ENCODE measurements at places on chromosomes 16 and 17.

DNA sequence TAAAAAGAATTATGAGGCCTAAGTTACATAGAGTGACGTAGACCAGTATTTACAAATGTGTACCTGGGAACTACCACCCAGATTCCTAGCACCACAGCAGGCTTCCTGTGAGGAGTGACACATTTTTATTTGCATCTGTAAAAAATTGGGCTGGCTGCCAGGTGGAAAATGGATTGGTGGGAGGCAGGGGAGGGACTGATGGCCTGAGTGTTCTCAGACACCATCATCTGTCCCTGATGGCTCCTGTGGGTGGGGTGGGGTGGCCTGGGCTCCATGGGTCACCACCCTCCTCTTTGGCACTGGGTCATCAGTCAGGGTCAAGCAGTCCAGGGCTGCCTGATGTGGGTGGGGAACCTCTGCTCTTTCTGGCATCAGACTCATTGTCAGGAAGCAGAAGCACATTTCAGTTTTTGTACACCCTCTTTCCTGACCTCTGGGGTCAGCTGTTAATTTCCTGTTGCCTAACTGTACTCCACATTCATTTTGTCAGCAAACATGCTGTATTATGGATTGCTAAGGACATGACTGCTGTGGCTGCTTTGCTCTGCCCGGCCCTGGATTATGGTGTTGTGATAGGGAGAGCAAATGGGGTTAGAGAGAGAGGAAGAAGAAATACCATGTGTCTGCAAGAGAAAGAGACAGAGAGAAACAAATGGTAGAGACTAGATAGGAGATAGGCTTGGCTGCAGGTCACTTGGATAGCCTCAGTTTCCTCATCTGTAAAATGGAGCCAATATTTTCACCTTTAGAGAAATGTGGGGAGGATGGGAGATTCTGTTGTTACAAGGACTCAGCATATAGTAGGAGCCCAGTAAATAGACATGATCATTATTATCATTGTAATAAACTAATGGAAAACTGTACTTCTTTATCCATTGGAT is 11.6 kb upstream of the MFAP4 start:
- no peak for DNase-seq

DNA sequence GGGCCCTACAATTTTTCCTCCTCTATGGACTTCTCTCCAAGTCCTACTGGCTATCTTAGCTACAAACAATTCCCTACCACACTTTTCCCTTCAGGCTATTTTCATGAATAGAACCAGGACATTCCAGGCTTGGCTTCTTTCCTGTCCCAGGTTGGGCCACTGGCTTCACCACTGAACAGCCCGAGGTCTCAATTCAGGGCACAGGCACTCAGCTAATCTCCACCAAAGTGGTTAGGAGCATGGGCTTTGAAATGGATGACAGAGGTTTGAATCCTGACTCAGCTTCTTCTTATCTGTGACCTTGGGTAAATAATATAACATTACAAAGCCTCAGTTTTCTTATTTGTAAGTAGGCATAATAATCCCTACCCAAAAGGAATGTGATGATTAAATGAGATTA is 50.9 kb upstream of the ZNF629 start:
- DNase-seq: no peak

DNA sequence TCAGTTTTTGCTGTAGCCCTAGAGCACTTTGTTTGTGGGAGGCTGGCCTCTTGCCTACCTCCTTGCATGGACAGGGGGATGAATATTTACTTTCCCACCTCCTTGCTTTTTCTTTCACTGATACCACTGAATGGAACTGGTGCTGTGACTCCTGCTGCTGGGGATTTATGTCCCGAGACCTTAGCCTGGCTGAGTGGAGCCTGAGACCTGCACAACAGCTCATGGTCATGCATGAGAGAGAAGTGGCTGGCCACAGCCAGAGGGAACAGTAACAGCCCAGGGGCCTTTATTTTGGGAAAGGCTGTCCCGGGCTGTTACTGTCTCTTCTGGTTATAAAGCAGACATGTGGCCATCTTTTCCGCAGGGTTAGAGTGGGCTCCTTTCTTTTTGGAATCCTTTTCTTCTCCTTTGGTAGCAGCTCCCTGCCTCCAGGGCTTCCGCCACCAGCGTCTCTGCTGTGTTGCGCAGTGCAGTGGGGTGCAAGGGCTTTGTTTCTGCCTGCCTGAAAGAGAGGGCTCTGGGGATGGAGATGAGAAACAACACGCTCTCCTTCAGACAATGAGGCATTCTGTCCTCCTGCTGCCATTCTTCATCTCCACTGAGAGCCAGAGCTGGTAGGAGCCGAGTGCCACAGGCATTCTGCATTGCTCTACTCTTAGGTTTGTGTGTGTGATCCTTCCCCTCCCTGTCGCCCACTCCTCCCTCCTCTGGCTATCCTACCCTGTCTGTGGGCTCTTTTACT is 14.5 kb downstream of the SNX11 start:
- DNase-seq: no peak

- DNase-seq: no peak
These were observed 6.5 kb downstream of the DPEP2 start for GRCh38 chr16:67992661-67993206.

DNA sequence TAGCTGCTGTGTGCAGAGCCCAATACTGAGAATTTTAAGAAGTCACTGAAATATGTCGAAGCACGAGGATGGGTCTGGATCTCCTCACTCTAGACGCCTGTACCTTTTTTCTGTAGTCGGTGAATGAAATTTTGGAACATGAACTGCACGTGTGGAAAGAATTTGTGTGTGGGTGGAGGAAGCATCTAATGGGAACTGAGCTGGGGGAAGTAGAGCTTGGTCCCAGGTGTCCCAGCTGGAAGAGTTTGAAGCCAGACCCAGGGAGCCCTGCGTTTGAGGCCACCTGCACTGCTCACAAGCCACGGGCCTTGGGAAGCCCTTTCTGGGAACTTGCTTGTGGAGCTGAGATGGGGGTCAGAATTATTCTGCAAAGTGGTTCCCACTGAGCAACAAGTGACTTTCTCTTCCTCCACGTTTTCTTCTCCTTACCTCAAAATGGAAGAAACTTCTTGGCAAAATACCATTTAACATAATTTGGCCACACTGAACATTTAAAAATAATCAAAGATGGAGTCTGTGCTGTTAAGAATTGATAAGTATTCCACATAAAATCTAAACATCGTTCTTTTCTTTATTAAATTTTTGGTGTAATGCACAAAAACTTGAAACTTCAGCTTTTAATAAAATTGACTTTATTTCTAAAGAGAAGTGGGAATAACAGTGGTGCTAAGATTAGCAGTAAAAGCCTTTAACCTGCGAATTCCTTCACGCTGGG is 163.8 kb downstream of the PRKCA start:
- no peak for DNase-seq

GRCh38 chr16:31700200-31700529 is 172.5 kb downstream of the AHSP start:
- DNase-seq: no peak

- no peak for DNase-seq
These were observed 245.9 kb downstream of the CPPED1 start for GRCh38 chr16:12557786-12558185.

All from CD4-positive, alpha-beta memory T cell (primary cell).